ENCODE measurements at places on chromosomes 3 and 15.

DNA sequence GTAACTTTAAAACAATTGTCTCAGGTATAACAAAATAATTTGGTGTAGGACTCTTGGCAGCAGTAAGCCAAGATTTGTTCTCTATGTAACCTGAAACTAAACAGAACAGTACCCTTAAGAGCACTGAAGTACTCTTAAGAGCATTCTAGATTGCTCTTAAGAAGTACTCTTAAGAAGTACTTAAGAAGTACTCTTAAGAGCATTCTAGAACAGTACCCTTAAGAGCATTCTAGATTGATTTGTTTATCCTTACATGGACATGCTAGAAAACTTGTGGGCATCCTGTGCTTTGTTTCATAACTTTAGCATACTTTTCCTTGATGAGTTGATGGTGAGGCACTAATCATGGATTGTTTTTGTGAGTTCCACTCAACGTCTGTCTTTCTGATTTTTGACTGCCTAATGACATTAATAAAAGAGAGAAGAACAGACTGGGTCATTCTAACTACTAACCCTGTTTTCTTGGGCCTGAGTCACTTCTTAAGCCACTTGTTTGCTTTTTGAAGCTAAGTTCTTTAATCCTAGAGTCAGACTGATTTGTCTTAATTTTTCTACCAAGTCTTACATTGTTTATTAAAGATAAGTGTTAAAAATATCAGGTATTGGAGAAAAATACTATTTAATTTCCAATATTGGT, 57.2 kb upstream of the UTS2B start:
- DNase-seq: no peak

DNA sequence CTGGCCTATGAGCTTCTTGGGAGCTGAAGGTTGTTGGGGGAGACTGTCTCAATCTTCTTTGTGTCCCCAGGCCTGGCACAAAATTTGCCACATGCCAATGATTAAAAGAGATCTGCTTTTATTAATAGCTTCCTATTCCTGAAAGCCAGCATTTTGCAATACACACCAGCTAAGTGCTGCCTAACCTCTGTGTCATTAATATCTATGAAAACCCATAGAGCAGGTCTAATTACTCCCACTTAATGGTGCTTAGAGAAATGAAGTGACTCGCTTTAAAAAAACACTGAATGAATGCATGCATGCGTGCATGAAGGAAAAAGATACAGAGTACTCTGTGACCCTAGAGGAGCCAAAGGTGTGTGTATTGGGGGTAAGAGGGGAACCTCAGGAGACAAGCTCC, 55.0 kb downstream of the SLC6A1 start:
- no peak for DNase-seq

- no peak for DNase-seq
Observed at GRCh38 chr3:190005343-190006113, 115.2 kb downstream of the P3H2 start.

- no peak for DNase-seq
Observed at GRCh38 chr3:67017211-67017610, 19.1 kb downstream of the KBTBD8 start.

DNA sequence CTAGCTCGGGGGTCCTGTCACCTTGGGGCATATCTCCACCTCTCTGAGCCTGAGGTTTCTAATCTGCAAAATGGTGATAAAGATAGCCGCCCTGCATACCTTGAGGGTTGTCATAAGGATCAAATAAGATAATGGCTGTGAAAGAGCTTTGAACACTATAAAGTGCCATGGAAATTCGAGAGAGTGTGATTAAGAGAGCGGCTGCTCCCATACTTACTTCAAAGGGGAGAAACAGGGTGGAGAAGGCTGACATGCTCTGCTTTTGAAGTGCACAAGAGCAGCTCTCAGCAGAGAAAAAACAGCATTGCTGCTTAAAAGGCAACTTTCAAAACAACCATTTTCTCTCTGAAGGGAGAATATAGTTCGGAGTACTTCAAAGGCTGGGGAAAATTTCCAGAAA, 529.2 kb downstream of the EPHB1 start:
- DNase-seq: no peak

- DNase-seq: peak; percentile 48
Observed at GRCh38 chr3:179558742-179559364, 3.9 kb upstream of the ACTL6A start.

DNA sequence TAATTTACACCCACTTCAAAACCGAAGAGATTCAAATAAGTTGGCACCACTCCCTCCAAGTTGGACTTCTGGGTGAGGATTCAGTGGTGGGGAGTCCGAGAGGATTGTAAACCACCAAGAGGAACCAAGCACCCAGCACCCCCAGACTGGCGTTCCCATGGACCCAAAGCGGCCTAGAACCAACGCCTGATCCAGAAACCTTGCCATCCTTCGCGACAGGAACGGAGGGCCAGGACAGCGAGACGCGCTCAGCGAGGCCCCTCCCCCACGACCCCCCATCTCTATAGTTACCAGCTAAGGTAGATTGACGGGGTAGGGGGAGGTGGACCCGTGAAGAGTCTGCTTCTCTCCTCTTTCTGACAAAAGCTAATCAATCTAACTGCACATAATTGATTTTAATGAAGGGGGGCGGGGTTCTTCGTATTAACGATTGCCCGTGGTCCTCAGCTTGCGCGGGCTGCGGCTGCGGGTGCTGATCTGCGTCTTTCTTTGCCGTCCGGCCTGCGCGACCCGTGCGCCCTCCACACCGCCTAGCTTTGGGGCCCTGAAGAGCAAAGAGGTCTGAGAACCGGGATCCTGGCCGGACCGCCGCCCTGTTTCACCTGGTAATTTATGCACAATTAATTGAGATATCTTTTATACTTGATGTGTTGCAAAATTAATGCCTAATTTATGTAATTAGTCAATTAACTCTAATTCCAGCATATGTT, 10.9 kb upstream of the FOXB1 start:
- DNase-seq: no peak

- no peak for DNase-seq
Observed at GRCh38 chr3:43014241-43014640, 35.1 kb downstream of the GASK1A start.

DNA sequence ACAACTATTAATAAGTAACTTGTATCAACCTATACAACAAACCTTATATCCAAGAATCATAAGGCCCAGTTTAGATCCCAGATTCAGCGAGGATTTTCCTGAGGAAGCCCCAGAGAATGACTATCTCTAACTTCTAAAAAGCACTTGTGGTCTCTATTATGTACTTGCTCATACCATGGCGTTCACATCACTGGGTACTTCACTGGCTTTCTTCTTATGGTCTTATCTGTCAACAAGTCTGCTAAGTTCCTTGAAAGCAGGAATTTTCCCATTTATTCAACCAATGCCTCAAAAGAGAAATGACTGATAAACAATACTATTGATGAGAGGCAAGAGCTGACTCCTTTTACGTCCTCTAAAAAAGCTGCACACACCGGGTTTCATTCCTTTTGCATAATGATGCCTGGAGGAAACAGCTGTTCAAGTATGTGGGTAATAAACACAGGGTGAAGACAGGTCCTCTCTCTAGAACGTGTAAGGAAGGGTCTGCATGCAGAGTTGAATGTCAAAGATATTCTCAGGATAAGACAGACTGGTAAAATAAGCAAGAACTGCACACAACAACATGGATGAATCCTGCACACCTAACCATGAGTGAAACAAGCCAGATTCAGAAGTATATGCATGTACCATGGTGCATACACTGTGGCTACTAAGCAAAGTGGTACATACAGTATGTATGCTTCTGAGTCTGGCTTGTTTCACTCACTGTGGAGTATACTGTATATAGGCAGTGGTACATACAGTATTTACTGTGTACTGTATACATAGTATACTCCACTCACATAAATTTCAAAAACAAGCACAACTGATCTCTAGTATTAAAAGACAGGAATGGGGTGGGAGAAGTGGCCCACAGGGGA, 408.7 kb downstream of the SHQ1 start:
- no peak for DNase-seq

GRCh38 chr15:30979457-30979856, 12.0 kb downstream of the MTMR10 start:
- DNase-seq: no peak

GRCh38 chr3:71305231-71306206, 278.0 kb downstream of the FOXP1 start:
- no peak for DNase-seq

DNA sequence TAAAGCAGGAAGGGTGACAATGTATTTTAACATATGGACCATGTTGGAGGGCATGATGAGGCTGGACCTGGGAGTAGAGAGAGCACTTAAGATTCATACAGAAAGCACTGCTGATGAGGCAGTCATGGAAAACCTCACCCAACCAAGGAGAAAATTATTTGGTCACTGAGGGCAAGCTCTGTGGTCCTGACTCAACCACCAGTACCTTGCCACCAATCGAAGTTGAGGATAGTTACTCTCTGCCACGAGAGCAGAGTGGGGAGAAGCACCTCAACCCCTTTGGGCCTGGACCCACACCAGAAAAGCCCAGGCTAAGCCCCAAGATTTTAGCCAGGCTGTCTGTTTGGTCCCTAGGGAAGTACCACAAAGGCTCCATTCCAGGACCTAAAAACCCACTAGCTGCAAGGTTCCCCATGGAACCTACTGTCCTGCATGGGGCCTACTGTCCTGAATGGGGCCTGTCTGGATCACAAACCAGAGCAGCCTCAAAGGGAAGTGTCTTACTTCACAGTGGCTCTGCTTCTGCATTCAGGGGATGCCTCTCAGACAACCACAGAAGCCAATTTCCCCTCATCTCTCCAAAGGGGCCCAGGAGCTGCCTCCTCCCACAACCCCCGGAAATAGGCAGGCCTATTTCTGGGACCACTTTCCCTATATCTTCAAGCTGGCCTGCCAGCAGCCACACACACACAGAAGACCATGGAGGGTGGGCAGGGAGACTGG, 4.2 kb downstream of the CCDC71 start:
- DNase-seq: peak; percentile 74

- DNase-seq: no peak
Observed at GRCh38 chr3:18246336-18247060, 178.6 kb downstream of the SATB1 start.

DNA sequence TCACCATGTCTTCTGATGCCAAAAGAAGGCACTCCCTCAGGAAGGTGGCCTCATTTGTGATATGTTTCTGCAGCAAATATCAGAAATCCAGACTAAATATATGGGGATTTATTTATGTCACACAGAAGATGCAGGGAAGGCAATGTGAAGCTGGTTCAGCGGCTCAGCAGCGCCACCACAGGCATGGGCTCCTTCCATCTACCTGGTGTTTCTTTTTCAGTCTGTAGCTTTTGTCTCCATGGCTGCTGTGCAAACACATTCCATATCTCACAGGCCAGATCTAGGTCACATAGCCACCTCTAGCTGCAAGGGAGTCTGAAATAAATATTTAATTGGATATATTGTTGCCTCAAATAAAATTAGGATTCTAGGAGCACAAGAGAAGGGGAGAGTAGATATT, 502.1 kb upstream of the IL12A start:
- no peak for DNase-seq

DNA sequence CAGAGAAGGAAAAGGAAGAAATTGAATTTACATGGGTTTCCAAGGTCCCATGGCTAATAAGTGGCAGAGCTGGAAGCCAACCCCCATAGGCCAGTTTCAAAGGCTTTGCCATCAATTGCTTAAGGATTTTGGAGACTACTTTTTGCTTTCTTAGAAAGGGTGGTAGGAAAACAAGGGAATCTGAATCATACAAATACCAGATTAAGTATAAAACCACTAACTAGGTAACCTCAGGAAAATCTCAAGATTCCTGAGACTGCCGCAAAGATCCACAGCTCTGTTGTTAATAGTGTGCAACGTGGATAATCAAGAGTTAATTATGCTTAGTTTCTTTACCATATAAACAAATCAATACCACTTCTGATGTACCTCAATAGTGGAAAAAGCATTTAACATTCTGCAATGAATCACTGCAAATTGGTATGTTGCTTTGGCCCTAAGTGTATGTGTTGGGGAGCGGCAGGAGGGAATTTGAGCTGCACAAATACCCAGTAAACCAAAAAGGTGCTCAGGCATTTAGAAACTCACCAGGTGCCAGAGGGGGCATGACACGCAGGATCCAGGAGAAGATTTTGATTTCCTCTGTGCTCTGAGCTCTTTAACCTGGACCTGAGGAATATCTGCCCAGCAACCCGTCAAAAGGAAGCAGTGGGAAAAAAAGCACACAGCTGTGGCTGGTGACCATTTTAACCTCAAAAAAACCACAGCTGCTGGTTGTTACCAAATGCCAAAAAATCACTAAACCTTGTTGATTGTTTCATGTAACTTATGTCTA, 22.0 kb downstream of the AADAC start:
- DNase-seq: no peak

- no peak for DNase-seq
Observed at GRCh38 chr3:166569589-166569988, 732.4 kb upstream of the BCHE start.

- DNase-seq: no peak
Observed at GRCh38 chr3:49531218-49531617, 23.1 kb upstream of the BSN start.

DNA sequence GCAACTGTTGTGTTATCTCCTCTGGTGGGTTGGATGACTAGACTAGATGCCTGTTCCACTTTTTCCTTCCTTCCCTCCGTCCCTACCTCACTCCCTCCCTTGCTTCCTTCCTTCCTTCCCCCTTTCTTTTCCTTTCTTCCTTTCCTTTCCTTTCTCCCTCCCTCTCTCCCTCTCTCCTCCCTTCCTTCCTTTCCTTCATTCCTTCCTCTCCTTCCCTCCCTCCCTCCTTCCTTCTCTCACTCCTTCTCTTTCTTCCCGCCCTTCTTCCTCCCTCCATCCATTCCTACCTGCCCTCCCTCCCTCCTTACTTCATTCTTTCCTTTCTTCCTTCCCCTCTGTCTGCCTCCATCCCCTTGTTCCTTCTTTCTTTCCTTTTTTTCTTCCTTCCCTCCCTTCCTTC, 1045.3 kb downstream of the OTOL1 start:
- DNase-seq: no peak

All from GDM1 (cell line).